T-helper 2 cell (primary cell): ENCODE measurements at places on chromosomes 1 and 21.

GRCh38 chr1:202553560-202554038, 156.7 kb downstream of the SYT2 start:
- DNase-seq, result no peak

- DNase-seq, result no peak
Observed at GRCh38 chr1:157437296-157437695, 115.0 kb downstream of the FCRL5 start.

- no peak for DNase-seq
Observed at GRCh38 chr21:46351476-46352163, 27.7 kb downstream of the PCNT start.

GRCh38 chr1:143720087-143721023, 251.4 kb downstream of the FAM72C start:
- DNase-seq, result peak; percentile 18

DNA sequence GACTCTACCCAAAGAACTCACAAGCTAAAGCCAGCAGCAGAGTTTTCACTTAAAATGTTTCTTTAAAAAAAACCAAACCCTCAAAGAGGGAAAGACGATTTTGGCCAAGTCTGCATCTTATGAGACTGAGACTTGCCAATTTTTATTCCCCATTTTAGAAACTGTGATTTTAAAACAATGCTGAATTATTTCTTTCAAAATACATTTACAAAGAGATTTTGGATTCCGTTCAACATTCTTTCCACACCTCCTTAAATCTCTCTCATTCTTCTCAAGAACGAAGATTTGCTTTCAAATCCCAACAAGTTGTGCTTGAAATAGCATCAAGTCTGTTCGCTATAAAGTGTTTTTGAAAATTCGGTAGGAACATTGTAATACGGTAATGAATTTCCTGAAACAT, 133.9 kb upstream of the VANGL1 start:
- no peak for DNase-seq

DNA sequence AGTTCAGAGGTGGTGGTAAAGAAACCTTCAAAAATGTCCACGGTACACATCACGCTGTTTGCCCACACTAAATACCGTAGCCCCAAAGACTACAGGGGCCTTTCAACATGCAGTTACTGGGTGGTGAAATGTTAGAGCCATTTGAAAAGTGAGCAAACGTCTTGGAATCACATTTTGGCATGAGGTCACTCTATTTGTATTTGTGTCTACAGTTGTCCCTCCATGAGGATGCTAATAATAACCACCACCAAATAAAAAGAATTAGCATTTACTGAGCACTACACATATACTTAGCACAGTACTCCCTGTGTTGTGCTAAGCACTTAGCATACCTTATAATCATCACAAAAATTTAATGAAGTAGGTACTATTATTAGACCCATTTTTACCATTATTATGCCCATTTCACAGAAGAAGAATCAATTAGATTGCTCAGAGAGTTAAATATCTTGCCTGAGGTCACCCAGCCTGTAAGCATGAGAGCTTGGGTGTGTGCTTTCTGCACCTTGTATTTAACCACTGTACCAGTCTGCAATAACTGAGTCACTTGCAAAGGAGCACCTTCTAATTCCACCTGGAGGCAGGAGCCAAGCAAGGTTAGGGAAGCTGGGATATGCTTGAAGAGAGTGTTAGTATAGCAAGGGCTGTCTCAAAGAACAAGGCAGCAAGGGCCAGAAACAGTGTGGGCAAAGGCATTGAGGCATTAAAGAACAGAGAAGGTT, 57.4 kb downstream of the DNTTIP2 start:
- no peak for DNase-seq

GRCh38 chr1:19646377-19647319, 2.5 kb downstream of the NBL1 start:
- DNase-seq, result no peak

DNA sequence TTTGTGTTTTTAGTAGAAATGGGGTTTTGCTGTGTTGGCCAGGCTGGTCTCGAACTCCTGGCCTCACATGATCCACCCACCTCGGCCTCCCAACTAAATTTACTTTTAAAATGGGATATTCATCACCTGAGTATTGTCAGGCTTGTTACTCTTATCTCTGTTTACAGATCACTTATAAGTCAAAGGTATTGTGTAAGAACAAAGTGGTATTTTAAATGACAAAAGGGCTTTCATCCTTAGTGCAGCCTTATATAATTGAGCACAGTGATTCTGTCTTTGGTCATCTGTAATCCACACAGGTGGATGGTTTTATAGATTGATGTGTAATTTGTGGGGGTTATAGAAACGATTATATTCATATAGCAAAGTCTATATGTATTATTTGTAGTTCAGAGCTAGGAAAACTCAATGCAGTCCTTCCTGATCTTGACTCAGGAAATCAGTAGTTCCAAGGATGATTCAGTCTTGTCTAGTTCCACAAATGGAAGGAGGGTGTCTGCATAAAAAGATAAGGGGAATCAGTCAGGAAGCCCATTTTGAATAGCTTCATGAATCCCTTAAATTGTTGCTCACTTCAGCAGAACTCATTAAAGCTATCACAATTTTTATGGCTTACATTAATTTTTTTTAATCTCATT, 34.6 kb downstream of the STXBP3 start:
- DNase-seq, result no peak

DNA sequence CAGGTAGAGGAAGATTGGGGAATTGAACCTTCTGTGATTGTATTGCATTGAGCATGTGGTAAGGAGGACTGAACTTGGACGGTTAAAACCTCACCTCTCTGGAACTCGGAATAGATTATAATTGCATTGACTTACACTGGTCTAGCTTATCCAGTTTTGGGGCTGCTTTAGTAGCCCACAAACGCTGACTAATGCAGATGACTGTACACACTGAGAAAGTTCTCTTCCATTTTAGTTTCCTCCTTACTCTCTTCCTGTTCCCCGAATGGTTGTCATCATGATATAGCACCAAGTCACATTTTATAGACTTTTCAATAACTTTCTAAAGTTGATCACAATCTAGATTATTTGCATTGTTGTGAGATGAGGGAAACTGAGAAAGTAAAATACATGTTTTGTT, 78.2 kb downstream of the NFIA start:
- peak; percentile 13 for DNase-seq

- no peak for DNase-seq
Observed at GRCh38 chr1:41860214-41860613, 58.5 kb downstream of the HIVEP3 start.

- DNase-seq, result no peak
Observed at GRCh38 chr1:247119600-247120407, 15.6 kb upstream of the ZNF669 start.

DNA sequence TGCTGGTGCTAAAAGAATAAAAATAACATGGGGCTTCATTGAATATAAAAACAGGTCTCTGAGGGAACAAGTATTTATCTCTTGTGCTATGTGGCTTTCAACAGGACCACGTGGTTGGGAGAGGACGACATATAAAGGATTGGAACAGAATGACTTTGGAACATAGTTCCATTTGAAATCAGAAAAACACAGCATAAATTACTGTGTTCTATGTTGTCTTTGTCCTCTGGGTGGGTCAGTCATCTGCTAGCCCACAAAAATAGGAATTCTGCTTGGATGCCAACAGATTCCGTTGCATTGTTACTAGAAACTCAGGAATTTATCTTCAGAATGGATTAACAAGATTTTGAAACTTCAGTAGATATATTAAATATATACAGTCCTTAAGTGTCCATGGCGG, 5.9 kb downstream of the CEP85 start:
- no peak for DNase-seq

DNA sequence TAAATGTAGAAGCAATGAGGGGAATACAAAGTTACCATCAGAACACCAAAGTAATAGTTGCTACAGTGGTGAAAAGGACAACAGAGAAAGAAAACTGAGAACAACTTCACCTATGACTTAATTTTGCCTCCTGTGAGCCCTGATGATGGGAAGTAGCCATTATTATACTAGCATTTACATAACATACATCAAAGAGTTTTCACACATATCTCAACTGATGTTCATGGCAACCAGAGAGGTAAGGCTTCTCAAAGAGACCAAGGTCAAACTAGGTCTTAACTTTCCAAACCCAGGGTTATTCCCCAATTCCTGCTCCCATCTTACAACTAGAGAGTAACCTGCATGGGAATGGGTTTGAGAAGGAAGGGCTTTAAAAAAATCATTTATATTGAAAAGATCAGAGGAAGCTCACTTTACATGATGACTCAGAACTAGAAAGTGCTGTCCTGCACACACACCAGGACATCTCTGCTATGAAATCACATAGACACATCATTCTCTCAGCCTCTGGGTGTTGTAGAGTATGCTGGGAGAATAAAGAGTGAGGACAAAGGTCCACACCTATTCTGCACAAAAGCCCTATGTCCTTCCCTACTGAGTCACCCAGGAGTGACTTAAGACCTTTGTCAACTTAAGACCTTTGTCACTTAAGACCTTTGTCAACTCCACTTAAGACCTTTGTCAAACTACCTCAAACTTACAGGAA, 179.7 kb downstream of the TNFSF18 start:
- no peak for DNase-seq

DNA sequence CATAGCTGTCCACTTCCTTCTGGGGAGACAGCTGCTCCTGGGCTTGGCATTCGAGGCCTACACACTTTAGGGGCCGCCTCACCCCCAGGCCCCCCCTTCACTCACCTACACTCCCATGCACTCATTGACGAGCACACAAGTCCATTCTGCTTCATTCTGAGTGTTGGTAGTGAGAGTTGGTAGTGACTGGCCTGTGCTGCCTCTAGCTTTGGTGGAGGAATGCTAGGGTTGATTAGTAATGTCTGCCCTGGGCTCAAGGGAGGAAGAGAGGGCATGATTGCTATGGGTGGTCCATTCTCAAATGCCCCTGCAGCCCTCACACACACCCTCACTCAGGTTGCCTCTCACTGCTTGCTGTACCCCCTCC, 30.4 kb downstream of the TRIM11 start:
- DNase-seq, result no peak

- DNase-seq, result no peak
Observed at GRCh38 chr1:119323216-119323982, 45.2 kb upstream of the HAO2 start.
